ENCODE measurements at places on chromosomes 6 and 20.

- DNase-seq = peak; percentile 45
Observed at GRCh38 chr6:35128496-35128895, 12.6 kb downstream of the TCP11 start.

- DNase-seq = no peak
Observed at GRCh38 chr6:113595911-113596376, 261.2 kb upstream of the MARCKS start.

DNA sequence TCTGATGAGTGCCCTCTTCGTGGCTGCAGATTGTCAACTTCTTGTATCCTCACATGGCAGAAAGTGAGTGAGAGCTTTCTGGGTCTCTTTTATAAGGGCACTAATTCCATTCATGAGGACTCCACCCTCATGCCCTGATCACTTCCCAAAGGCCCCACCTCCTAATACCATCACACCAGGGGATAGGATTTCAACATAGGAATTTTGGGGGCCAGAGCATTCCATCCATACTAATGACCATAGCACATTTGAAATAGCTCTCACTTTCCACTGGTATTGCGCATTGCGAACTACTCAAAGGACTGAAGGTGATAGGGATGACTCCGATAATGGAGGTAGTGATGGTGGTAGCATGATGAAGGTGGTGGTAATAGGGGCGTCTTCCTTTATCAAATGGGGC lies 324.3 kb downstream of the PRL start:
- DNase-seq = no peak

- DNase-seq = no peak
Observed at GRCh38 chr6:20204512-20204894, 7.8 kb downstream of the MBOAT1 start.

DNA sequence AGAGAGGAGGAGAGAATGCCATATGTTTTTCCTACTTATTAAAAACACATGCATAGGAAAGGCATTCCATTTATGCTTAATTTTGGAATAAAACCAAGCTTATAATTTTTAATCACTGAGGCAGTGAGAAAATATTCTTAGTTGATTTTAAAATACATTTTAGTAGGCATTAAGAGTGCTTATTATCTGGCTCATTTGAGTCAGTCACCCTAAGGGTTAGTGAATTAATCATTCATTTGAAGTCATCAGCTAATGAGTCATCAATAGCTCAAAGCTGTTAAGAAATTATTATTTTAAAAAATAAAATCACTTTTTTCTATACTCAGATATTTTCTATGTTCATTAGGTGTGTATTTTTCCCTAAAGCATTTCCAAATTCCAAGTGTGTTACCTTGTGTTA lies 81.6 kb downstream of the TMEM200A start:
- peak; percentile 64 for DNase-seq

DNA sequence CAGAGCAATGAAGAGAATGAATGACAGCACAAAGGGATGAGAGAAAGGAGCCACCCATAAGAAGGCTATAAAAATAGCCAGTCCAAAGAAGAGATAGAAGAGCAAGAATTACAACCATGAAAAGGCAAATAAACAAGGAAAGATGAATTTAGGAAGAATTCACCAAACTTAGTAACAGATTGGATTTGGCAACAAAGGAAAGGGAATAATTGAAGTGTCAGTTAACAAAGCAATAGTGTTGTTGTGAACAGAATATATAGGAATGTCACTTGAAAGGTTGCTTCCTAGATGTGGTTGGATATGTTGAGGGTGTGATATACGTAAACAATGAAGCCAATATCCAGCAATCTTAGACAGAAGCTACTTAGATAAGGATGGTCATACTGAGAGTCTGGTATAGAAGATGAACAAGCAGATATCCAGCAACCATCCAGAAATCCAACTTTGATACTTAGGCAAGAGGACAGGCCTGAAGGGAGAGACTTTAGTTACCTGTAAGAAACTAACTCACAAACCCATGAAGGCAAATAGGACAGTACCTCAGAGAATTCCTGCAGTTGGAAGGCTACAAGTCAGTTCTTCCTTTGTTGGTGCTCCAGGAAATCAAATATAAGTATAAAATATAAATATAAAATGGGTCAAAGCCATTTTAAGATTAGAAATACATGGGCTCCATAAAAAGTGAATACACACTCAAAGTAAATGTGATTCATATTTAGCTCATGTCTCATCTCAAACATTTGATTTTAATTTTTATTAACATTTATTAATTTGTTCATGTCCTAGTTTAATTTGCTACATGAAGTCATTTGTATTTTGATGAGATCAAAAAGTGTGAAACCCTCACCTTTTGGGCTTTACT lies 106.5 kb downstream of the HFE start:
- DNase-seq = no peak

DNA sequence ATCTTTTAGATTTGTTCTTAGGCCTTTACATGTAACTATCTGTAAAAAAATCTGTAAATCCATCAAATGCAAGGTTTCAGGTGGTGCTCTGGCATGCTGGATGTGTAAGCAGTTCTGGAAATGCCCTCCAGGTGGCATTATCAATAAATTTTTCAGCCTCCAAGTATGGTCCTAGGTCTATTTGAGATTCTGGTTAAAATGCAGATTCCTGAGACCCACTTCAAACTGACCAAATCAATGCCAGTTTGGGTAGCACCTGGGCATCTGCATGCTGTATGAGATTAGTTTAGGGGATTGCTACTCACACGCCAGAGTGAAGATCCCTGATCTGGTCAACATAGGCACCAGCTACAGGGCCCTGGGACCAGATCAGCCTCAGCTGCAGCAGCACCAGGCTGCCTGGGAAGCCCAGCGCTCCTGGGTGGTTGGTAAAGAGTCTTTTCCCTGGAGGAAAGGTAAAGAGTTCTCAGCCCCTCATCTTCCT lies 507.3 kb upstream of the CITED2 start:
- DNase-seq = peak; percentile 66

GRCh38 chr6:138987080-138987642 lies 892 bp downstream of the REPS1 start:
- DNase-seq = no peak

DNA sequence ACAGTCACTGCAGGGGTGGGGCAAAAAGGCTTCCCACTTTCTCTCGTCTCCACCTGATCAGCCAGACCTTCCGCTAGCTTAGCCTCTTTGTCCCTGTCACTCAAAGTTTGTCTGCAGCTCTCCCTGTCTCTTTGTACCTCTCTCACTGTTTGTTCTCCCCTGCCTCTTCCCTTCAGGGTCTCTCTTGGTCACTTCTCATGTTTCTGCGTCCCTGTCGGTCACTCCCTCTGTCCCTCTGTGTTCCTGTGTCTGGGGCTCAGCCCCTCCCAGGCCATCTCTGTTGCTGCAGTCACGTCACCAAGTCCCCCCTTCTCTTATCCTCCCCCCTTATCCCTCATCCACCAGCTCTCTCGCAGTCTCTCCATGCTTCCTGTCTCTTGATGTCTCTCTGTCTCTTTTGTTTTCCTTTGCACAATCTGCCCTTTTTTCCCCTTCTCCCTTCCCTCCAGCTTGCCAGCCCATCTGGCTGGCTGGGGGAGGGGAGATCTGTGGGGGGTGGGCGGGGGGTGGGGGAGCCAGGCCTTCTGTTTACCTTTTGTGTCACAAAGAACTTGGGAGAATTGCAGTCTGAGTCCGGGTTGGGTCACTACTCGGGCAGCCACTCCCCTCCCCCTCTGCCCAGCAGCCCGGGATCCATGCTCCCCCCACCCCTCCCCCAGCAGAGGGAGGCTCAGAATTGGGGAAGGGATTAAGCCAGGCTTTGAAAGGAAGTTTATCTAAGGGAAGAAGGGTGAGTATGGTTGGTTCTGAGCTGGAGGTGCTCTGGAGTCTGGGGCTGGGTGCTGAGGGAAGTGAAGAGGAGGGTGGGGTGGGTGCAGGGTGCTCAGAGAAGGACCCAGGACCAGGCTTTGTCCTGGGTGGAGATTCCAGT lies 32.3 kb downstream of the FOXP4 start:
- peak; percentile 31 for DNase-seq
